ENCODE measurements at places on chromosomes 1 and 21.

GRCh38 chr1:31380181-31380580, 7.3 kb upstream of the FABP3 start:
- DNase-seq: no peak

DNA sequence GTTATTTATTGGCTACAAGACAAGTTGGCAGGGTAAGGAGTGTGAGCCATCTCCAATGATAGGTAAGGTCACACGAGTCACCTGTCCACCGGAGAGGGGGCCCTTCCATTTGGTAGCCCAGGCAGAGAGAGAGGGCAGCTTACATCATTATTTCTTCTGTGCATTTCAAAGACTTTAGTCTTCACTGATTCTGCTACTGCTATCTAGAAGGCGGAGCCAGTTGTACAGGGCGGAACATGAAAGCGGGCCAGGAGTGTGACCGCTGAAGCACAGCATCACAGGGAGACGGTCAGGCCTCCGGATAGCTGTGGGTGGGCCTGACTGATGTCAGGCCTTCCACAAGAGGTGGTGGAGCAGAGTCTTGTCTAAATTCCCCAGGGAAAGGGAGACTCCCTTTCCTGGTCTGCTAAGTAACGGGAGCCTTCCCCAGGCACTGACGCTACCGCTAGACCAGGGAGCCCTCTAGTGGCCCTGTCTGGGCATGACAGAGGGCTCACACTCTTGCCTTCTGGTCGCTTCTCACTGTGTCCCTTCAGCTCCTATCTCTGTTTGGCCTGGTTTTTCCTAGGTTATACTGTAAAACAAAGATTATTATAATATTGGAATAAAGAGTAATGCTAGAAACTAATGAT, 36.7 kb downstream of the ZNF695 start:
- DNase-seq: peak; percentile 59

GRCh38 chr21:38699048-38699447, 106.7 kb upstream of the ETS2 start:
- no peak for DNase-seq

DNA sequence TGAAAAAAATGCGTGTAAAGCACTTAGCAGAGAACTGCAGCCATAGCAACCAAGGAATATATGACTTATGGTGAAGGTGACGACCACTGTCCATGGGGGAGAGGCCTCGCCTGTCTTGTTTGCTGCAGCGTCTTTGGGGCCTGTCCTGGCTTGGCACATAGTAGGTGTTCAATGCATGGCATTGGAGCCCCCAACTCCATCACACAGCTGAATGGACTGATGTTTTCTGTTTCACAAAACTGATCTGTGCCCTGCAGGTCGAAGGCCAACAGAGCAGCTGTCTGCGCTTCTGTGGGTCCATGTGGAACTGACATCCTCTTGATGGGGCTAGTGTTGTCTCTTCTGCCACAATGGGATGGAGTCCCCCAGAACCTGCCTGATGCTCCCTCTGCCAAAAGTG, 296.0 kb downstream of the PTPRU start:
- no peak for DNase-seq

DNA sequence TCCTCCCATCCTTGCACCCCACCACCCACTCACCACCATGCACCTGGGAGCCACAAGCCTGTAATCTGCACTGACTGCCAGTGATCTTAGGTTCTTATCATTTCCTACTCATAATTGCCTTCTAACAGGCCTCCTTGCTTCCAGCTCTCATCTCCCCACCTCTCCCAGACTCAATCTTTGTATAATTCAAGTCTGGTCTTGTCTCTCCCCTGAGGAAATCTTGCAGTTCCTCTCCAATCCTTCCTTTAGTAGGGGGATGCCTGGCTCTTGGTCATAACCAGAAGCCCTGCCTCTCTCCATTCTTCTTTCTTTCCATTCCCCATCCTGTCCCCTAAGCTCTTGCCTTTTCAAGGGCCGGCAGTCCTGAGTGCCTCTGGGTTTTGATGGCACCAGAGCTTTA, 27.8 kb downstream of the PIGM start:
- DNase-seq: no peak

DNA sequence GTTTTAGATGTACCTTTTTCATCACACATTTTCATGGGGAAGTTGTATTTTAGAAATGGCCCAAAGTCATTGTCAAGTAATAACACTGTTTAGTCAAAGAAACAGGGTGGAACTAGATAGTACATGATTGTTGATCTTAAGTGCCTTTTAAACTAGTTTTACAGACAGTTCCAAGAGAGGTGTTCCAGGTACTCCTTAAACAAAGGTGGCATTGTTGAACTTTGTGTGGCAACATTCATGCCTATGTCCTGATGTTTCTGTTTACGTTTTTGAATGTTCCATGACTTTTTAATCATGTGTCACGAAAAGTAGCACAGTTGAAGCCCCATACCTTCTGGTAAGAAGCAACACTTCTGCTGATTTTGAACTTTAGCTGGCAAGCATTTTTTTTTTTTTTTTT, 9.1 kb upstream of the SH3D21 start:
- DNase-seq: no peak

- DNase-seq: no peak
Measured at GRCh38 chr21:43301409-43302061, 125.4 kb downstream of the SIK1 start.

DNA sequence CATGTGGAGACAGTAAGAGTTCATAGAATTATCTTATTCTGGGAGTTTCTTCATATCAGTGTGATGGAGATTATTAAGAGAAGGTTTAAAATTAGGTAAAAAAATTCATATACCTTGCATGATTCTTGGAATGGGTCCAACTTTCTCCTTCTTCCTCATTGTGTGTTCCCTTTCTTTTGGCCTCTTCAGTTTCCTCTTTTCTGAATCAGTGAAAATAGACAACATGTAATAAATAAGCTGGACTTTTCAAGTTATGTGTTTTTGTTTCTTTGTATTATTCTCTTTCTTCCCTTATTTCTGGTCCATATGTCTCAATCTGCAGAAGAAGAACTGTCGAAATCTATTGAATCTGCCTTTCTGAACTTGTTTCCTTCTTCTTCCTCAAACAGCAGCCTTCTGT, 30.5 kb downstream of the C4BPA start:
- DNase-seq: no peak

GRCh38 chr1:196897158-196897828, 9.4 kb downstream of the CFHR4 start:
- DNase-seq: no peak

DNA sequence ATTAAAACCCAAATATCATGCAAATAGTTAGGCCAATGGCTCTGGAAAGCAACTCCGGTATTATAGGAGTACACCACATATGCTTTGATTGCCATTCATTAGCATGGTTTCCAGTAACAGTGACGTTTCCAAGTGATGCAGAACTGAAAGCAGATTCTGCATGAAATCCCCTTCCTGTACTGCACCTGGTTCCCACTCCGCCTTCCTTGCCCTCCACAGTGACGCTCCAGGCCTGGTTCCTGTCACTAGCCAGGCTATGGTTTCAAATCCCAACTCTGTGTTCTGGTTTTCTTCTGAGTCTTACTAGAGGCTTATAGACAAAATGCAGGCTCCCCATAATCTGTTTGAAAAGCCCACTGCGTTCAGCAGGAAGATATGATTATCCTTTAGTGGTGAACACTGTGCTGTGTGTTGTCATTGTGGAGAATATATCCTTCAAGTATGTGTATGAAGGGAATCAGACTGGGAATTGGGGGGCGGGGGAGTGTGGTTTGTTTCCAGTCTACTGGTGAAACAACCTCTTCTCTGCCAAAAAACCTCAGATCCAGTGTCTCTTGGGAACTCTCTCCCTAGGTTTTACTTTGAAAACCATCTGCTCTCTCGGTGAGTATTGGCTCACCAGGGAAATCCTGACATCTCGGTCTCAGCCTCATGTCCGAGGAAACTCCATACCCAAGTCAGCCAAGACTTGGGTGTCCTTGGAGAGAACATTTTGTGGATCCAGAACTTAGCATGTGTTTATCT, 78.7 kb downstream of the TYW3 start:
- DNase-seq: no peak

DNA sequence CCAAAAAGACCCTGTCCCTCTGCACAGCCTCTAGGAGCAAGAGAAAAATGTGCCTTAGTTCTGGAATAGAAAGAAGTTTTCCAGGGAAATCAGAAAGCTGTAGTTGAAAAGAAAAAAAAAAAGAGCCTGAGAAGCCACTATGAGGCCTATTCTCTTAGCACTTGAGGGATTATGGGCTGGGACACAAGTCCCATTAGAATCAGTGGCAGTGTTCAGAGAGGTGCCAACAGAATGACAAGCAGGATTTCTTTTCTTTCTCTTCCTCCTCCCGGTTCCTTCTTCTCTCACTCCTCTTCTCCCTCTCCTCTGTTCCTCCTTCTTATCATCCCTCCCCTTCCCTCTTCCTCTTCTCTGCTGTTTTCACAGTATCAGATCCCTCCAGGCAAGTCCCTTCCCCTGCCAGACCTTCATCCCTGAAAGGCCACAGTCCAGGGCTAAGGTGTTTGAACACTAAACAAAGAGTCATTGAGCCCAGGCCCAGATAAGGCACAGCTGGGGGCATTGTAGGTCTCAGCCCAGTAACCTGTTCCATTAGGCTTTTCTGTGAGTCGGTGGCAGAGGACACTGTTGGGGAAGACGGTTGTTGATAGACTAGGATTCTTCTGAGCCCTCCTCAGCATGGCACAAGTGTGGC, 64.7 kb upstream of the LPGAT1 start:
- DNase-seq: no peak

DNA sequence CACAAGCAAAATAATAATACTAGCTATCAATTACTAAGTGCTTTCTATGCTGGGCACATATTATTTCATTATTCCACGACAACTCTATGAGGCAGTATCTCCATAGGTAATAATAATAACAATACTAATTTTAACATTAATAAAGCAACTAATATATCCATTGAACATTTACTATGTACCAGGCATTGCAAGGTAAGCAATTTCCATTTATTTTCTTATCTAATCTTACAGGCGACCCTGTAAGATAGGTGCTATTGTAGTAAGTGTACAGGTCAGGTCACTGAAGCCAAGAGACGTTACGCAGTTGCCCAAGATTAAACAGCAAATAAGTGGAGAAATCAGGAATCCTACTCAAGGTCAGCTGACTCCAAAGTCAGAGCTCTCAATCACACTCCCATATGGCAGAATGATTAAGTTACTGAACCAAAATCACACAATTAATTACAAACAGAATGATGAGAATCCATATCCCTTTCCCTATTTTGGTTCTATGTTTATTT, 198.4 kb downstream of the SLC45A1 start:
- DNase-seq: no peak

- peak; percentile 54 for DNase-seq
Measured at GRCh38 chr1:26702680-26703038, 6.8 kb downstream of the ARID1A start.

- DNase-seq: peak; percentile 30
Measured at GRCh38 chr21:38938343-38938742, 132.6 kb downstream of the ETS2 start.

DNA sequence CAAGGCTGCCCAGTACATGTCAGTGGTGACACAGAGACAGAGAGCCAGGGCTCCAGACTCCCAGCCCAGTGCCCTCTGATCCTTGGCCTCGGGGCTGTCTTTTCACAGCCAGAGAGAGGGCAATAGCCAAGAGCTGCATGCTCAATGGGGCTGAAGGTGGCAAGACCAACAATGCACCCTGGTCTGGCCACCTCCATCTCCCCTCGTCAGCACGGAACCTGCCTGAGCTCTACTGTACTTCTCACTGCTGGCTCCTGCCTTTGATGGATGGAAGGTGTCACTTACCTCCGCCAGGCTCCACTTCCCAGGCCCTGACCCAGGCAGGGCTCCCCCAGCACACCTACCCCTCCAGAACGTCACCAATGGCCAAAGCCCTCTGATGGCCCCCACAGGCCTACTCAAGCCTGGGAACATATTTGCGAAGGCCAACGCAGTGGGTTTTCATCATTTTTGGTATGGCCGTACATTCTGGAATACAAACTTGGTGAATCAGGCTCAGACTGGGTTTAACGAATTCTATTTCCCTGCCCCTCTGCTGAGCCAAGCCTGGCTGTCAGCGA, 88.1 kb downstream of the DMRTB1 start:
- no peak for DNase-seq
